ENCODE measurements at places on chromosomes 7 and 10. TPM values are rescaled to one million over a fixed set of nuclear protein-coding genes. Genes with fewer than 3 reads are reported as not detected.

The STOX1 gene
- total RNA-seq = 0.11 TPM

The GLI3 gene
- total RNA-seq = 20.2 TPM

The MRLN gene
- total RNA-seq = not detected

The OGDH gene
- total RNA-seq = 116 TPM

The OR6B1 gene
- not detected for total RNA-seq

The TBRG4 gene
- 38.7 TPM for total RNA-seq

The ZNF92 gene
- total RNA-seq = 5.2 TPM

The CAV1 gene
- total RNA-seq = 374 TPM

The TMED4 gene
- 75.7 TPM for total RNA-seq

The ADCY1 gene
- total RNA-seq = 0.43 TPM

The AGBL3 gene
- total RNA-seq = 1.8 TPM

The LBX1 gene
- total RNA-seq = not detected

The GIMAP6 gene
- total RNA-seq = not detected

The CALML5 gene
- total RNA-seq = not detected

The PHYHIPL gene
- total RNA-seq = not detected

The NPY gene
- not detected for total RNA-seq

The FGFBP3 gene
- 0.32 TPM for total RNA-seq

The GPR15LG gene
- total RNA-seq = not detected

The GNAI1 gene
- total RNA-seq = 7.1 TPM

The TCERG1L gene
- total RNA-seq = not detected

The ASIC3 gene
- total RNA-seq = 0.13 TPM

The LIPF gene
- total RNA-seq = not detected

The ZDHHC6 gene
- 34.5 TPM for total RNA-seq

The GRM3 gene
- not detected for total RNA-seq

The EPO gene
- not detected for total RNA-seq

The AQP1 gene
- 0.86 TPM for total RNA-seq

The CTAGE4 gene
- 1.0 TPM for total RNA-seq

The ZCWPW1 gene
- total RNA-seq = 3.5 TPM

The ZDHHC16 gene
- total RNA-seq = 45.9 TPM

The AOAH gene
- total RNA-seq = not detected

The NUPR2 gene
- total RNA-seq = not detected

The CPA1 gene
- 3.7 TPM for total RNA-seq

The HOGA1 gene
- 5.0 TPM for total RNA-seq

The PDE6C gene
- not detected for total RNA-seq

Data from articular chondrocyte of knee joint (primary cell).